ENCODE measurements at places on chromosomes 16 and 17. TPM values are rescaled to one million over a fixed set of nuclear protein-coding genes. Genes with fewer than 3 reads are reported as not detected.

The TPSD1 gene
- not detected for total RNA-seq

The NPIPB13 gene
- total RNA-seq: 3.0 TPM

The CA7 gene
- total RNA-seq: not detected

The DNAAF1 gene
- 0.26 TPM for total RNA-seq

The CCL14 gene
- total RNA-seq: not detected

The TMUB2 gene
- 37.3 TPM for total RNA-seq

The CIITA gene
- 0.12 TPM for total RNA-seq

The DHX38 gene
- total RNA-seq: 51.3 TPM

The EPN3 gene
- total RNA-seq: 0.17 TPM

The RHBDL3 gene
- 3.5 TPM for total RNA-seq

The ADPRM gene
- total RNA-seq: 7.0 TPM

The KCNH4 gene
- 0.43 TPM for total RNA-seq

The SKAP1 gene
- 0.08 TPM for total RNA-seq

The CACNG3 gene
- not detected for total RNA-seq

The ZNF598 gene
- 59.9 TPM for total RNA-seq

The CTRL gene
- total RNA-seq: 1.5 TPM

The TMEM220 gene
- total RNA-seq: 3.0 TPM

The GGT6 gene
- 0.08 TPM for total RNA-seq

The STAT3 gene
- total RNA-seq: 93.7 TPM

The NECAB2 gene
- total RNA-seq: 3.7 TPM

The DPEP2NB gene
- total RNA-seq: not detected

The HIGD1B gene
- not detected for total RNA-seq

The STX1B gene
- total RNA-seq: 1.8 TPM

The NUBP2 gene
- total RNA-seq: 88.8 TPM

All from A549 treated with DMSO at 1 μM for 4 hours (cell line).